ENCODE measurements at places on chromosomes 12 and 14.

DNA sequence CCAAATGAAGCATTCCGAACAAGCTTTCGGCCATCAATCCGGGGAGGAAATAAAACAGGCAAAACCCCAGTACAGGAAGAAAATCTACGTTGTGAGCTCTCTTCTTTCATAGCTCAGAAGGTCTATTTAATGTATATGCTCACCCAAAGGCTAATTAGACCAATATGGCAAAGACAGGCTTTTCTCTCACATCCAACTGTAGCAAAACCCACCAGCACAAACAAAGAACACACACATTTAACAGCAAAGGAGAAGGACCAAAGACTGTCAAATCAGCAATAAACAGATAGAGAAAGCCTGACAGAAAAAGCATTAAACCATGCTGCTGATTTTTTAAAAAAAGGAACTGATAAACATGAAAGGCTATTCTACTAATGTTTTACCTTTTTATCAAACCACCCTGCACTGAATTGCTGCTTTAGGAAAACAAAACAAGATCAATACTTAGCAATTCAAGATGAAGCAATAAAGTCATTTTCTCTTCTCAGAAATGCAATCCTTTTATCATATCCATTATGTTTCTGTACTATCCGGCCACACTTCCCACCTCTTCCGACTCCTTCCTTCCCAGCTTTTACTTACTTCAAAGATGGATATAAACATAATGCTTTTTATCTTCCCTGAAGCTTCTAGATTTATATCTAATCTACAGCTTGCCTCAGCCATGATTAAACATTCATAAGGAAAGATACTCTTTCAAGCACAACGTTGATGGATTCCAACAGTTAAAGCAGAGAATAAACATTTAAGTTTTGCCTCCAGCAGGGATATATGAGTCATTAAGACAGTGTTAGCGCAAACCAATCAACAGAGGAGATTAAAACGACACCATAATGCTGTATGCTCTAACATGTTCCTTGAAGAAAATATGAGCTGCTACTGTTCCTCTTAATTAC, 74.6 kb upstream of the BBS10 start:
- DNase-seq = peak; percentile 51

DNA sequence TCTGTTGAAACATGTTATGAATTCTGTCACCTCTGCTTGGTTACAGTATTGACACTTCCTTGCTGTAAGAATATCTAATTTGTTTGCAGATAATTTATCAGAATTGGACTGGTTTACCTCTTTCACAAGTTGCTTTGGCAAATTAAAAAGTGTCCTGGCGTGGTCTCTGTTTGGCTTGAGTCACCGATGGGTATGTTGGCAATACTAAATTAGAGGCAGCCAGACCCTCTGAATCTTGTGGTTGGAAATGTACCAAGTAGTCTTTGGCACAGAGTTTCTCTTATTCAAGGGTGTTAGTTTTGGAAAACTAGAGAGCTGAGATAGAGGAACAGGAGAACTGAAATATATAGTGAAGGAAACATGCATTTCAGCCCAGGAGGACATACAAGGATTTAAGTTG, 521.1 kb upstream of the MGAT4C start:
- no peak for DNase-seq

GRCh38 chr12:3538466-3539030, 47.5 kb downstream of the PRMT8 start:
- DNase-seq = no peak

- DNase-seq = no peak
Measured at GRCh38 chr14:103679351-103679750, 35.9 kb downstream of the XRCC3 start.

- no peak for DNase-seq
Measured at GRCh38 chr12:118337194-118337838, 35.4 kb downstream of the TAOK3 start.

- no peak for DNase-seq
Measured at GRCh38 chr12:66232263-66232662, 43.2 kb downstream of the IRAK3 start.

GRCh38 chr12:47992776-47993175, 11.5 kb downstream of the COL2A1 start:
- no peak for DNase-seq

DNA sequence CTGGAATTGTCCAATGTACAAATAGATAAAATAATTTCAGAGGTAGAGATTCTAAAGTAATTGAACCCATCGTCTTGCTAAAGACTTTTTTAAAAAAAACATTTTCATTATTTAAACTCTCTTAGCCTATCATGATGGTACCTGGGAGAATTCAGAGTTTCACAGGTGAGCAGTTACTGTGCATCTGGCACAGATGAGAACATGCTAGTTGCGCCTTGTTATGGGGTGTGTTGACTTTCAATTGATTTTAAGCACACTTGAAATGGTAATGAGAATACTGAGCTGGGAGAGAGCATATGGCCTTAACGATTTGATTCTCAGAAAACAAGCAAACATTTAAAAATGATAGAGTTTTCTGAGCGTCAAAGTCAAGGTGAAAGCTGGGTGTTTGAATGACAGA, 66.6 kb downstream of the FLRT2 start:
- no peak for DNase-seq

DNA sequence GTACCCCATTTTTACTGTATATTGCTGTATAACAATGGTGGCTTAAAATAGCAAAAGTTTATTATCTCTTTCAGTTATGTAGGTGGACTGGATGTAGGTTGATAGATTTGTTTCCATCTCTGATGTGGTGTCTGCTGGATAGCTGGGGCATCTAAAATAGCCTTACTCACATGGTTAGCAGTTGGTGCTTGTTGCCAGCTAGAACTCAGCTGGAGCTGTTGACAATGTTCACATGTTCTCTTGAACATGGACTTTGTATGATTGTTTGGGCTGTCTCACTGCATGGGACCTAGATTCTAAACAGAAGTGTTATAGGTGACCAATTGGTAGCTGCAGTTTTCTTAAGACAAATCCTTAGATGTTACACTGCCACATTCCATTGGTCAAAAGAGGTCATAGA, 126.9 kb downstream of the GPHN start:
- DNase-seq = no peak

DNA sequence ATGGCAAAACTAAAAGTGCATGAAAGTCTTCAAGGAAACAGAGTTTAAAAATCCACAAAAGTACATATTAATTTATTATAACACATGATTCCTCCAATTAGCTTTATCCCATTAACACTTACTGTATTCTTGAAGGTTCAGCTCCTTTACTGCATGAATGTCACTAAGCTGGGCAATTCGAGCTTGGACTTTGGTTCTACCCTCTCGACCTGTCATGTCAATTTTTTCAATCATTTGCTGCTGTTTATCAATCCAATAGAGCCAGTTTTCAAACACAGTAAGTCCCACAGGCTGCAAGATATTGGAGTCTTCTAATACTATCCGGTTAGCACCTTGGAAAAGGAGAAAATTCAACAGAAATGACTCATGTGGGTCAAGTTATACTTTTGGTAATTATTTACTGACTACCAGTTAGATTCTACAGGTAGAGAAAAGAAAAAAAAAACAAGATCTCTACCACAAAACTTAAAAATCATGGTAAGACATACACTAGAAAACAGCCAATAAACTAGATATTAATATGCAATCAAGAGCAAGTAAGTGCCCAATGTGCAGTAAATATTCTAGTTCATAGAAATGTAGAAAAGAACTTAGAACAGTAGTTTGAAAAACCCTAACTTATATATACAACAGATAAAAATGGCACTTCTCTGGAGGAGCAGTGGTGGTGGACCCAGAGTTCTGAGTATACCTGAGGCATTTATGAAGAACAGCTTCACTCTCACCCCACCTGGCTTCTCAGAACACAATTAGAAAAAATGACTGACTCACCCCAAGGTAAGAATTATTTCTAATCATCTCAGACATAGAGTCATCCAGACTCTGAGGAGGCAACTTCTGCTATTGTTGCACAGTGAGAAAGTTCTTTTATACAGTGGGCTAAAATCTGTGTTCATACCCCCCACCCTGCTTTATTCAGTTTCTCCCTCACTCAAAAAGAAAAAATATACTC, 67.7 kb downstream of the BCL2L14 start:
- DNase-seq = no peak

DNA sequence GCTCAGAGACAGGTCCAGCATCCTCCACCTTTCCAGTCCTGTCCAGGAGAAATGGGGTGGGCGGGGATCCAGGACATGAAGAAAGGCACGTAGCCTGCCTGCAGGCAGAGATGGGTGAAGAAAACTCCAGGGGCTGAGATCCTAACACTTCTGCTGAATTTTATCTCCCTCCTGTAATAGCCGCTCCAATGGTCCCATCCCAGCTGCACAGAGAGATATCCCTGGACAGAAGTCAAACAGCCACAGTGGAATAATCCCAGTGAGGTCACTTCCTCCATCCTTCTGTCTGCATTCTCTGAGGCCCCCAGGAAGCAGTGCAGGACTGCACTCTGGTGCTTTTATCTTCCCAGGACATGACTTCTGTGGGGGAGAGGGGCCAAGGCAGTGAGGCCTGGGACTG, 26.3 kb downstream of the KRT18 start:
- peak; percentile 55 for DNase-seq

- DNase-seq = peak; percentile 6
Measured at GRCh38 chr14:20400965-20401593, 12.2 kb downstream of the TEP1 start.

DNA sequence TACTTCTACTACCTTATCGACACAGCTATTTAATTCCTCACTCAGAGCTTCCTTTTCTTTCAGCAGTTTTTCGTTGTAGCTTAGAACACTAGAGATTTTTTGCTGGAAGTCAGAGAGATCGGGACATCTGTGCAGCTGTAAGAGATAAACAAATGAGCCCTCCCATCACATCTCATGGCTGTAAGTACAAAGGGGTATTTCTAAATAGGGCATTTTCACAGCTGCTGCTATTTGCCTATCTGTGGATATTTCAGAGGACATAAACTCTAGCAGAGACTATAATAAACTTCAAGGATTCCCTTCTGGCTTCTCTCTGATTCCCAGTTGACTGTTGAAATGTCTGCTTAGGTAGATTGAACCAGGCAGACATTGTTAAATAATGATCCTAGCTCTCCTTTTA, 76.1 kb upstream of the SAV1 start:
- no peak for DNase-seq

GRCh38 chr14:65211341-65211987, 109.1 kb upstream of the MAX start:
- DNase-seq = peak; percentile 88

DNA sequence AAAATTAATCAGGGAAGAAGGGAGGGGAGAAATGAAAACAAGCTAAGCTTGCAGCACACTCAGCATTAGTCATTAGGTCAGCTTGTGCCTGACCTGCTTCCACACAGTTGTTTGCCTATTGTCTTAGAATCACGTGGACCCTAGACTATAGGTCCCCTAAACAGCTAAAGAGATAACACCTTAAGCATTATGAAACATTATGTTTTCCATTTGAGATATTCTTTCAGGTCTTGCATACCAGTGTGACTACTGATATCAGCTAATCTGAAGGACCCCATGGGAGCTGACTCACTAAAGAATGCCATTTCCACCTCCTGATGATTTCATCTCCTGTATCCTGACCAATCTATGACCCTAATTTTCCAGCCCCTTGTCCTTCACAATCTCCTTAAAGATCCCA, 154.1 kb upstream of the FUT8 start:
- peak; percentile 78 for DNase-seq

DNA sequence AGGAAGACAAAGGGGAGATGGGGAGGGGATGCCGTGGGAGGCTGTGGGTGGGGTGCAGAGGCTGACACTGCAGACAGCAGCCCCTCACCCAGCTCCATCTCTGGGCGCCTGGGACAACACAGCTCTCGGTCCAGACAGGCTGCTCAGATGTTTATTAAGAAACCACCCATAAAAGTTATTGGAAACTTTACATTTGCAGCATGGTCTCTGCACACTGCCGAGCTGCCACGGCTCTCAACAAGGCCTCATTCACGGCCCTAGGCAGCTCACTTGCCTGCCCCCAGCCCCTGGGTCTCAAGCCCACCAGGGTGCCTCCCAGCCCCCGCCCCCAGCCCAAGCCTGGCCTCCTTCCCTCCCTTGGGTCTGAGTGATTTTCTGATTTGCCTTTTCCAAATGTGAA, 21.0 kb upstream of the COL2A1 start:
- no peak for DNase-seq

DNA sequence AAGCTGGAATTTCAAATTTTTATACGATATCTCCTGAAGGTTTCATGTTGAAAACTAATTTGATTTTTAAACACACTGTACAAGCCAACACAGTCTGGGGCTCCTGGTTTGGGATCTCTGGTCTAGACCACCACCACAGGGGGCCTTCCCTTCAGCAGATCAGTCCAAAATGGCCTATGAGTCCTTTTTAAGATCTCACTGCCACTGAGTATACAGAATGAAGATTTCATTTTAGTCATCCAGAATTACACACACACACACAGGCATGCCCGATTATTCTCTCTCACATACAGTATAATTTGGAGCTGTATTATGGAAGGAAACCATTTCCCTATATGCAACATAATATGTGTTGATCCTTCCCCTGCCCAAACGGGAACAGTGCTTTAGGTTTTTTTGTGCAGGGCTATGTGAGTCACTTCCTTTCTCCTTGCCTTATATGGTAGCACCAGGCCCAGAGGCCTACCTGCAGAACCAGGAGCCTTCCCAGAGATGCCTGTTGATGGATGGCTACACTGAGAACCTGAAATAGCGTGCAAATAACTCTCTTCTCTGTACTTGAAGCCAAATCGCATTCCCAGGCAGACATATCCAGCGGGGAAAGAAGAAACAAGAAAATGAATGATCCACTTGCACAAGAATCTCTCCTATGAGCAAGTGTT, 28.1 kb upstream of the WNK1 start:
- DNase-seq = no peak

DNA sequence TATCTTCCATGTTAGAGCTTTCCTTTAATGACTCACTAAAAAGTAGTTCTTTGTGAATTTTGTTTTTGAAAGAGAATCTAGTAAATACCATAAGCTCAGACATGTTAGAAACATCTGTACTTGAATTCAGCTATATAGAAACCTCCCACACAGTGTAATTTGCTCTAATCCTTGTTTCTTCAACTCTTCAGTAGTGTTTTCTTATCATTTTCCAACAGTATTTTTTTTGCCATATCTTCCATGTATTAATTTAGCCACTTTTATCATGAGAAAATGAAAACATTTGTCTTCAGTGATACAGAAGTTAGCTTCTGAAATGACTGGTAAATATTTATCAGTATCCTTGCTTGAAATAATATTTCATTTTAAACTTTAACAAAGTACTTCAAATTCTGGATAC, 73.6 kb downstream of the ARID2 start:
- no peak for DNase-seq

DNA sequence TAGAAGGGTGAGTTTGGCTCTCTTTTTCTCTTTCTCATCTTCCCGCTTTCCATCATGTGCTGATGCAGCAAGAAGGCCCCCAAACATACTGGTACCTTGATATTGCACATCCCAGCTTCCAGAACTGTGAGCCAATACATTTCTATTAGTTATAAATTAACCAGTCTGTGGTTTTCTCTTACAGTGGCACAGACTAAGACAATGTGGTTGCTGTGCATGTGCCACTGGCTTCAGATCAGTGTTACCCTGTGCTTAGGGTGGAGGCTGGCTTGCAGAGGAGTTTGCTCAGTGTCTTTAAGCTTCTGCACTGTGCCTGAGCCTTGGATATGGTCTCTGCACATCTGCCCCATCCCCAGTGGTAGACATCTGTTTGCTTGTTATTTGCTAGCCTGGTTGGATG, 5.5 kb downstream of the IFI27L2 start:
- DNase-seq = no peak
